PC-9 (cell line): ENCODE measurements at places on chromosomes 2 and 18.

DNA sequence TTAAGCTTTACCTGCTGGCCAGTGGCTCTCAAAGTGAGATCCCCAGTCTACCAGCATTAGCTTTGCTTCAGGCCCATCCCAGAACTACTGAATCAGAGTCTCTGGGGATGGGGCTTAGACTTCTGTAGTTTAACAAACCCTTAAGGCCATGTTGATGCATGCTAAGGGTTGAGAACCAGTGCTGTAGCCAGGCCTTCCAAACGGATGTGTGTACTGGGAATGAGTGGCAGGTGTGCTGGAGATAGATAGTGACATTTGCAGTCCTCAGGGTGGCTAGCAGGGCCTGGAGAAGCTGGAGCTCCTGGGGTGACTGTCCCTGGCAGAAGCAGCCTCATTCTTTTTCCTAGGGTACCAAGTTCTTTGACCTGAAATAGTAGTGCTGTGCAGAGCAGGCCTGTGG lies 148.5 kb downstream of the PPP1R1C start:
- no peak overlapping the region for H3K4me3 ChIP-seq
- no peaks in the 10 kb centered on the region for H3K4me1 ChIP-seq
- H3K36me3 ChIP-seq = no peaks in the 10 kb centered on the region
- no peak for DNase-seq
- no peak overlapping the region for H3K27ac ChIP-seq

DNA sequence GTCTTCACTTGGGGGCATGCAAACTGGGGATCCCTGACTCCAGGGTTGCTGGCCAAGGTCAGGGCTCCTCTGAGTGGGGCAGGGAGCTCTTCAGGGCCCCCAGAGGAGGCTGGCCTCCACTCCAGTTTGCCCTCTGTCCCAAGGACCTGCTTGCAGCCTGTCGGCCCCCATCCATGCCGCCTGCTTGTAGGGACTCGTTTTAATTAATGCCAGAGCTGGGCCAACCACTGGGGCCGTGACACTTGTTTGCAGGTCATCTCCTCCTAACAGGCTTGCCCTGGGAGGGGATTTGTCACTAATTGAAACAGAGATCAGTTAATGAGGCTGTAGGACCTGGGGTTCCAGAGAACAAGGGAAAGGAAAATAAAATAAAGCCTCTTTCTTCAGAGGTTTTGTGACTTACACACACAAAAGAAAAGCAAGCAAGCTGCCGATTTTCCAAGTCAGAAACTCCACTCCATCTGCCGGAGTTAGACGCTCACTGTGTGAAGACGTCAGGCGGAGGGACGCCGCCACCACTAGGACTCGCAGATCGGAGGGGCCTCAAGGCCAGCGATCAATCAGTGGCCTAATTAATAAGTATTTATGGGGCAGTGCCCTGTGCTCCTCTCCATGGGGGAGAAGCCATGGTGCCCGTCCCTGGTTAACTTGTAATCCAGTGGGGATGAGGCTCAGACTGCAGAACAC lies 75.9 kb downstream of the SFXN5 start:
- H3K36me3 ChIP-seq = no peaks in the 10 kb centered on the region
- no peak for DNase-seq
- H3K4me1 ChIP-seq = peaks cover 6% of the 10 kb centered on the region; the same call in 1 of the 2 replicates
- H3K27ac ChIP-seq = no peak overlapping the region

DNA sequence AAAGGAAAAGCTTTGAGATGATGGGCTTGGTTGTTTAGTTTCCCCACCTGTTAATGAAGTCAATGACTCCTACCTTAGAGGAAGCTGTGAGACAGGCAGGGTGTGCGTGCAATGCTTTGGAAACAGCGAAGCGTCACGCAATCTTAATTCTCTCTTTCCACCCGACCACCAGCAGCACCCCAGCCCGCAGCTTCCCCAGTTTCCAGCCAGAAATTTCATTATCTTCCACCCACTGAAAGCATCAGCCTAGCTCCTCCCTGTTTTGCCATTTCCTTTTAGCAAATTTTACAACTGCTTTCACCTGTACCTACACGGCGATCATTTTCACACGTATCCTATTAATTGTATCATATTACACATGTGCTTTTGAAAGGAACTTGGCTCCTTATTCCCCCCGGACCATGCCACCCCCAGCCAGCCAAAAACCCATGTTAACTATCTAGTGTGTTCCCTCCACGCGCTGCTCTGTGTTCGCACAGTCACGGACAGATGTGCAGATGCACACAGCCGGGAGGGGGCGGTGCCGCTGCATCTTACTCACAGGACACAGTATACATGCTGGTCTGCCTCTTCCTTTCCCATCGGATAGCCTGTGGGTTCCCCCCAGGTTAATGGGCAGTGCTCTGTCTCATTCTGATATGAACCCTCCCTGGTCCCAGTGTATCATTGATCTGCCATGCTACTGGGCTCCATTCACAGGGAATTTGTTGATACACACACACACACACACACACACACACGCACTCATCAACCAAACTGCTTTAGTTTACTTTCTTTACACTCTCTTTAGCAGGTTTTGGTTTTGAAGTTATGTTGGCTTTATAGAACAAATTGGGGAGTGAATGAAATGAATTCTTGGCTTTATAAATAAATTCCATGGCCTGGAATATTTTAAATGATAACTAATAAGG lies 22.4 kb downstream of the CYP27C1 start:
- H3K27me3 ChIP-seq = no peaks in the 10 kb centered on the region
- H3K36me3 ChIP-seq = no peaks in the 10 kb centered on the region; the same call in 1 of the 2 replicates
- H3K4me3 ChIP-seq = no peak overlapping the region
- H3K27ac ChIP-seq = no peak overlapping the region

DNA sequence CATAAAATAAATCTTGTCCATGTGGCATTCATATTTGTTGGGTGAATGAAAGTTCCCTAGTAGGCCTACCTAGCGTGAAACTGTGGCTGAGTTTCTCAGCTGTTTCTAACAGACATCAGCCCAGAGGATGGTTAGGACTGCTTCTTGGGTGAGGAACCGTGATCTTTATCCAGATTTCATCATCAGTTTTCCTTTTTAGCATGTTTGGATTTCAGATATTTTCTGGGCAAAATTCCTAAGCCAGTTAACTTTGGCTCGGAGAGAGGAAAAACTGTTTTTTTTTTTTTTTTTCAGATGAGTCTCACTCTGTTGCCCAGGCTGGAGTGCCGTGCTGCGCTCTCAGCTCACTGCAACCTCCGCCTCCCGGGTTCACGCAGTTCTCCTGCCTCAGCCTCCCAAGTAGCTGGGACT lies 53.5 kb downstream of the DGKD start:
- no peaks in the 10 kb centered on the region for H3K27me3 ChIP-seq
- peaks cover 30% of the 10 kb centered on the region for H3K36me3 ChIP-seq
- no peak for DNase-seq
- H3K27ac ChIP-seq = no peak overlapping the region

- no peaks in the 10 kb centered on the region for H3K4me1 ChIP-seq
- no peaks in the 10 kb centered on the region for H3K27me3 ChIP-seq
- peaks cover 11% of the 10 kb centered on the region; the same call in 1 of the 2 replicates for H3K36me3 ChIP-seq
- H3K4me3 ChIP-seq = no peak overlapping the region
- DNase-seq = no peak
- no peak overlapping the region; the same call in 1 of the 2 replicates for H3K27ac ChIP-seq
Measured at GRCh38 chr2:70073493-70073892, 13.8 kb upstream of the PCBP1 start.

DNA sequence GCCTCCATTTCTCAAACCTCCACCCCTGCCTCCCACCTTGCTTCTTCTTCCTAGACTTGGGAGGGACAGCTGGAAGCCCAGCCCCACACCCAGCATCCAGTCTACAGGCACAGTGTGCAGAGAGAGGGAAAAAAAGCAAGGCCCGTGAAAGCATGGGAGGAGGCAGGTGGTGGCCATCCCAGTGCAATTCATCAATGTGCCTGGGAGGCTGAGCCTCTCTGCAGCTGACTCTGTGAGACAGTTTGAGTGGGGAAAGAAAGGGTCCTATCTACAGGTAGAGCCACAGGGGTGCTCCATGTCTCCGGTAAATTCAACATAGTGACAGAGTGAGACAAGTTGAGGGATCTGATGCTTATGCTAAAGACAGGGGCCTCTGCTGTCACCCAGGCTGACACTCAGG lies 340.6 kb downstream of the DYSF start:
- no peak overlapping the region for H3K27ac ChIP-seq
- H3K36me3 ChIP-seq = no peaks in the 10 kb centered on the region
- H3K27me3 ChIP-seq = no peaks in the 10 kb centered on the region
- peaks cover 41% of the 10 kb centered on the region for H3K4me1 ChIP-seq
- DNase-seq = no peak
